HEK293T (cell line): ENCODE measurements at places on chromosomes 13 and 19.

DNA sequence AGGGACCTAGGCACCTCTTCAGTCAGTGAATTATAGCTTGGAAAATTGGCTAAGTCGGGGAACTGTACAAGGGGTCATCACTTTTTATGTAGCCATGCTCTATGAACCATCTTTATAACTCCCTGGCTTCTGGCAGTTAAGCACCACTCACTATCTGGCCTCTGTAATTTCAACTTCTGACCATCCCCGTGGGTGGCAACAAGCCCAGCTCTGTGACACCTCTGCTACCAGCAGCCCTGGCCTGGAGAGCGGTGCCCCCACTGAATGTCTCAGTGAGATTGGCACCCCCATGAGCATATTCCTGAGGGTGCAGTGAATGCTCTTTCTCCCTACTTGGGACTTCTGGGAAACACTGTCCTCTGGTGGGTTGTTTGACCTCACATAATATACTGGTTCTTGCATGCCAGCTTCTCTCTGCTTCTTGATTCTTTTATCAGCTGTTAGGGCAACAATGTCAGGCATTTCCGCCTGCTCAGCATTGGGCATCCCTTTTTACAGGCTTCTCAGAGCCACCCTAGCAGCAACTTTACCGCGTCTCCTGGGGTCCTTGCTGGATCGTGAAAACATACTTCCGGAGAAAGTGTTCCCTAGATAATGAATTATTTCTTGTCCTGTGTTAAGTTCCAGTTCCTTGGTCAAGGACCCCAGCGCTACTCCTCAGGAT, 10.4 kb downstream of the KL start:
- no peak for DNase-seq

DNA sequence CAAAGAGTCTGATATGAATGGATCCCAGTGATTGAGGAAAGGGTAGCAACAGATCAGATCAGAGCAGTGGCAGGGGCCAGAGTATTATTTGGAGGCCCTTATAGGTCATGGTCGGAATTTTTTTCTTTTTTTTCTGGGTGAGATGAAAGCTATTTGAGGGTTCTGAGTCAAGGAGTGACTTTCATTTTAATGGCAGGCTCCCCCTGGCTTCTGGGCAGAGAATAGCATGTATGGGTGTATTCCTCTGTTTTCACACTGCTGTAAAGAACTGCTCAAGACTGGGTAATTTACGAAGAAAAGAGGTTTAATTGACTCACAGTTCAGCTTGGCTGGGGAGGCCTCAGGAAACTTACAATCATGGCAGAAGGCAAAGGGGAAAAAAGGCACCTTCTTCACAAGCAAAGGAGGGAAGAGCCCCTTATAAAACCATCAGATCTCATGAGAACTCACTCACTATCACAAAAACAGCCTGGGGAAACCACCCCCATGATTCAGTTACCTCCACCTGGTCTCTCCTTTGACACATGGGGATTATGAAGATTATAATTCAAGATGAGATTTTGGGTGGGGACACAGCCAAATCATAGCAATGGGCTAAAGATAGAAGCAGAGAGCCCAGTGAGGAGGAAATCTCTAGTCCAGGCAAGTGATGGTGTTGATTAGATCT, 3.0 kb upstream of the SLC6A16 start:
- no peak for DNase-seq

- no peak for DNase-seq
These were observed 44.8 kb downstream of the C13orf42 start for GRCh38 chr13:51066091-51066831.

DNA sequence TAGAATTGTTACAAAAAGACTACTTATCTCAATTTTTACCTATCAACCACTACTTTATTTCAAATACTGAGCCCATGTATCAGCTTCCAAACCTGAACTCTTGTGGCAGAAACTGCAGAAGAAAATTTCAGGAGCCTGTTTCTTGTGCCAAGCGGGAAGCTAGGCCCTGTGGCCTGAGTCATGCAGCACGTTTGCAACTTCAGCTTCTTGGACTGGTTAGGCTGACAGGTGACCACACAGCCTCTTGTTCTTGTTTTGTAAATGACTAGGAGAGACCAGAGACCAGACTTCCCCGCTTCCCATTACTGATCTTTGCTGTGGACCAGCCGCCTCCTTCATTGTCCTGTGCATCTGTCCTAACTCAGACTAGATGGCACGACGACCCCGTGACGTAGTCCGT, 3.4 kb upstream of the LAMP1 start:
- no peak for DNase-seq

GRCh38 chr19:16473875-16474392, 2.2 kb upstream of the EPS15L1 start:
- no peak for DNase-seq

- no peak for DNase-seq
These were observed 49.4 kb downstream of the FAM124A start for GRCh38 chr13:51271528-51272085.

DNA sequence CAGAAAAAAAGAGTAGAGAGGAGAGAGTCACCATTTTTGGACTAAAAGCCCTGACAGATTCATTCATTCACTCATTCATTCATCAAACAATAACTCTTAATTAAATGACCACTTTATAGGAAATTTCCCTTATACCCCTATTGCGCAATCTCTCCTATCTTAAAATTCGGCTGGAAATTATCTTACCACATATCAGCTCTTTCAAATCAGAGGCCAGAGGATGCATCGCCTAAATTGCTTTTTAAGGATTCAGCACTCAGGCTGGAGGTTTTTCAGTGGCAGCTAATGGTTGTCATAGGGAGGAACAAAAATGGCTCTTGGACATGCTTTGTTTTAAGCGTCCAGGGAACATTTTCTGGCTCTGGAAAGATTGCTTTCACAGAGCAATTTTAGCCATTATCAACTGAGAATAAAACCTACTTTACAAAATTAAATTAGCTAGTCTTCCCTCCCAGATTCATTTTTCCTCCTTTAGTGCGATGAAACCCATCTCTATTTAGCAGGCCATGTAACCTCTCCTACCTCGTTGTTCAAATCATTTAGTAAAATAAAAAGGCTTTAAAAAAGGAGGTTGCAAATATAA, 115.2 kb downstream of the OLFM4 start:
- no peak for DNase-seq

- DNase-seq, result no peak
These were observed 49.0 kb downstream of the SIPA1L3 start for GRCh38 chr19:37955986-37956385.

DNA sequence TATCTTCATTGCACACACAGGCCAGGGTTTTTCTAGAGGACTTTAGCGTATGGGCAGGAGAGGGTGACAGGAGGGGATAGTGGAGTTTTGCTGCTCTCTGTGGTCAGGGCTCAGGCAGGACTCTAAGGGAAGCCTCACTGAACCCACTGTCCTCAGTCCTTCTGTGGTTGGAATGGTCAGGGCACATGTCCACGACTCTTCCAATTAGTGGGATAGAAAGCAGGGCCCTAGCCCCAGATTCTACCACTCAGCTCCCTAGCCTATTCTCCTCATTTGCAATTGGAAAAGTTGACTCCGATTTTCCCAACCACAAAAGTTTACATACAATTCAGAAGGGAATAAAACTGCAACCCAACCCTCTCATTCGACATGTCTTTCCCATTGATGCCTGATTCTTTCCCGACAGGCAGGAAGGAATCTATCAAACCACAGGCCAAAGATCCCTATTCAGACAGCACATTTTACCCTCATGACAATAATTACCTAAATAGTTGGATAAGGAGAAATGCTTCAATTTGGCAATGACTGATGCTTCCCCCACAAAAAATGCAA, 38.2 kb downstream of the TGDS start:
- no peak for DNase-seq

DNA sequence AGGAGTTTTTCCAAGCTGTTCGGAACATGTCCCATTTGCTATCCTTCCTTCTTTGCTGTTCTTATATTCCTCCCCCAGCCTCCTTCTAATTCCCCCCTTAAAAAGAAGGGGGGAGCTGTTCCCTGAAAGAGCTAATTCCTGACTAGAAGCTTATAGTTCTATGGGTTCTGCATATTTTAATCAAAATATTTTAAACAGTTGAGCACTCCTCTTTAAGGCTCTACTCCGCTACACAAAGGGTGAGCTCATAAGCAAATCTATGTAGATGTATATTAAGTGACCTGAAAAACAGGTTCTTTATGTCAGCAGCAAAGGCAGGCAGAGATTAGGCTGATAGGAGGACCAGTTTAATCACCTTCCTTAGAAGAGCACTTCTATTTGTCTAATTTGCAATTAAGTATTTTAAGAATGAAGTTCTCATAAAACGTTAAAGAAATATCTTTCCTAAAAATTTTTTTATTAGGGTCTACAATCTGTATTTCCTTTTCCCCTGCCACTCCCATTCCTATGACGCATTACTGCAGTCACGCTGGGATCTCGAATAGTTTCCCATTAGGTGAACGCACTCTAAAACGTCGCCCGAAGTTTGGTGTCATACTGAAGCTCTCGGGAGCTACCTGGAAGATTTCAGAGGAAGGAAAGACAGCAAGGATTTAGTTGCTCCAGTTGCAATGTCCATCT, 5.2 kb downstream of the EFNB2 start:
- DNase-seq, result no peak

DNA sequence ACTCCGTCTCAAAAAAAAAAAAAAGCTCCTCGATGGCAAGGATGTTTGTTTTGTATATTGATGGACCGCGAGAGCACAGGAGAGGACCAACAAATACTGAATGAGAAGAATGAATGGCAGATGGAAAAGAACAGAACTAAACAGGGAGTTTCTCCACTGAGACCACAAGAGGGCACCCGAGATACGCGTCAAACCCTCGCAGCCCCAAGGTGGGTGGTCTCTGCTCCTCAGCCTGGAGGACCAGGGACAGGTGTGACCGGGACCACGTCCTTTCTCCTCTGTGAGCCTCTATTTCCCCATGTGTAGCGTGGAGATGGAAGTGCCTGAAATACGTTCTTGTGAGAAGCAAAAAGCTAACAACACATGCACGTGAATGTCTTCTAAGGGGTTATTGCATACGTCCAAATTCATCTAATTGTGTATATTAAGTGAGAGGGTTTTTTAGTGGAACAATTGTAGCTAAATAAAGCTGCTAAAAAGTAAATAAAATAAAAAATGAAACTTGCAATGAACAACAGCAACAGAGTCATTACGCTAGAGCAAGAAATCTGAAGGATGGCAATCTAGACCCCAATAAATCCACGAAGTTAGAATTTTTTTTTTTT, 8.3 kb upstream of the CDC42EP5 start:
- peak; percentile 65 for DNase-seq

DNA sequence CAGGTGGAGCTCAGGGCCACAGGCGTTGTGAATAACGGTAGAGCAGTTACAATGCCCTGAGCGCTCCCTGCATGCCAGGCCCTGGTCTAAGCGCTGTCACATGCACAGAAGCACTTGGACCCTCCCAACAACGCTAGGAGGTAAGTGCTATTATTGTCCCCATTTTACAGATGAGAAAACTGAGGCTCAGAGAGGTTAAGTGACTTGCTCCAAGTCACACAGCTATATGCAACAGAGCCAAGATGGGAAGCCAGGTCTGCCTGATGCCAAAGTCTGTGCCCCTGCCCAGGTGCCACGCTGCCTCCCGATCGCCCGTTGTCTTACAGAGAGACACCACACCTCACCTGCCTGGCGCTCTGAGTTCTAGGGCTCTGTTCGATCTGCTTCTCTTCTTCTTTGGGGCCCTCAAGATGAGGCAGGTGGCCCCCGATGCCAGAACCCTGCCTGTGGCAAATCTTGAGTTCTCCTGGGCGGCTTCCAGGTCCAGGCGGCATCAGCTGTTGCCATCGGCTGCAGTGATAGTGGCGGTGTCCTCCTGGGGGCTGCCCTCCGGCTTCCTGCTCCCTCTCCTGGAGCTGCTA, 20.0 kb downstream of the YIPF2 start:
- no peak for DNase-seq

GRCh38 chr19:3233831-3234230, 9.4 kb downstream of the CELF5 start:
- no peak for DNase-seq

- no peak for DNase-seq
These were observed 2.9 kb downstream of the LDLR start for GRCh38 chr19:11092181-11092538.

DNA sequence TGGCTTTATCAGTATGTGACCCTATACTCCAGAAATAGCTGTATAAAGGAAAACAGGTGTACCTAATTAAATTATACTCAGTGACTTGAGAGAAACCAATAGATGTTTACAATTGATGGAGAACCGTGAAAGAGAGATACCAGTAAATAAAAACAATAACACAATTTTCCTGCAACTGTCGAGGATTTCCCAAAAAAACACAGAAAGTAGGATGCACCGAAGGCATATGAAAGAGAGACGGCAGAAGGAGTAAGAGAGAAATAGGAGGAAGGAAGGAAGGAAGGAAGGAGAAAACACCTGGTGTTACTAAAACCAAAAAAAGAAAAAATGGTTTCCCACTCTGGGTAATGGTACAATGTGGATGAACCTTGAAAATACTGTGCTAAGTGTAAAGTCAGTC, 6.8 kb upstream of the ZNF229 start:
- DNase-seq, result no peak

- DNase-seq, result peak; percentile 35
These were observed 932.5 kb upstream of the MIR17HG start for GRCh38 chr13:90414691-90415596.
